ENCODE measurements at places on chromosomes 7 and 10.

GRCh38 chr7:601595-602340 is 82.1 kb upstream of the PDGFA start:
- no peak for DNase-seq

DNA sequence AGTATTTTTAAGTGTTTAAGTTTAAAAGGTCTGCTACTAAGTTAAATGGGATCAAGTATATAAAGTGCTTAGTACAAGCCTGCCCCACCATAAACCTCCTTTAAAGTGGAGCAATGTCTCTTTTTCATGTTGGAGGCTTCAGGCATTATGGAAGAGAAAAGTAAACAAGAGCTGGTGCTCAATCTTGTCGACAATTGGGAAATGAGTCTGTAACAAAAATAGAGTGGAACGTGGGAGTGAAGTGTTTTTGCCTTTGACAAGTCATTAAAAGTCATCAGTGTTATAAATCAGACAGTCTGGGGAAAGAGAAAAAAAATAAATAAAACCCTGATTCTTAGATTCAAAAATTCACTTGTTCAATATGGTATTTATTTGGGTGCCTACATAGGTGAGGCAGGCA is 44.7 kb downstream of the DNAJC12 start:
- no peak for DNase-seq

GRCh38 chr10:15295537-15296325 is 75.4 kb downstream of the FAM171A1 start:
- no peak for DNase-seq

DNA sequence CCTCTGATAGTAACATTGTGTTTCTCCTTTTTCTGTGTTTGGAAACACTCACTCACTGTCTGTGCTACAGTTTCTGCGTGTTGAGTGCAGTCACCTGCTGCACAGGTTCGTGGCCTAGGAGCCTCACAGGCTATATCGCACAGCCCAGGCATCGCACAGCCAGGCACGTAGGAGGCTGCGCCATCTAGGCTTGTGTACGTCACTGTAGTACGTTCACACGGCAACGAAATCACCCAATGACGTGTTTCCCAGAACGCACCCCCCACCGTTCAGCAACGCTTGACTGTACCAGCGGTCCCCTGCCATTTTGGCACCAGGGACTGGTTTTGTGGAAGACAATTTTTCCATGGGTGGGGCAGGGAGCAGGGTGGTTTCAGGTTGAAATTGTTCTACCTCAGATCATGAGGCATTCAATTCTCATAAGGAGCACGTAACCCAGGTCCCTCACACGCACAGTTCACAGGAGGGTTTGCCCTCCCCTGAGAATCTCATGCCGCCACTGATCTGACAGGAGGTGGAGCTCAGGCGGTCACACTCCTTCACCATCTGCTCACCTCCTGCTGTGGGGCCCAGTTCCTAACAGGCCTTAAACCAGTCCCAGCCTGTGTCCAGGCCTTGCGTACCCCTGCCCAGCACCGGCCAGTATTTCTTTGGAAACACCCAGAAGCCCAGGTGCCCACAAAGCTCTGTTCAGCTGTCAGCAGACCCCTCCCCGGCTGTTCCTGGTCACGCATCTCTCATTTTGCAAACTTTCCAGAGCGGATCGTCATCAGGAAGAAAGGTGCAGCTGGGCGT is 23.2 kb upstream of the PRKAR1B start:
- DNase-seq, result no peak

DNA sequence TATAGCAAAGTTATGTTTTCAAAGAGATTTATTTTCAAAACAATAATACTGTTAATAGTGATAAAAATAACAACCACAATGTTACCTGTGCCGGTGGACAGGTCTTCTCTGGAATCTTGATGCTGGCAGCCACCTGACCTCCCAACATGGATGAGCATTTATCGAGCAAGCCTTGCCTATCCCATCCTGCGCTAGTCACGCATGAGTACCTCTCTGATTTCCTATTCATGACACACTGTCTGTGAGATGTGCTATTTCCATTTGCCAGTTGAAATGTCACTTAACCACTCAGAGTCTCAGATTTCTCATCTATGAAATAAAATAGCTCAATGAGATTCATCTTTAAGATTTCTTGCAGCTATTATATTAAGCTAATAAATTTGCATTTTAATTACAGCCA is 341.2 kb upstream of the VWC2 start:
- no peak for DNase-seq

GRCh38 chr7:366161-366803 is 76.3 kb downstream of the FOXL3 start:
- no peak for DNase-seq

GRCh38 chr10:58531084-58531695 is 18.5 kb downstream of the BICC1 start:
- DNase-seq, result no peak

DNA sequence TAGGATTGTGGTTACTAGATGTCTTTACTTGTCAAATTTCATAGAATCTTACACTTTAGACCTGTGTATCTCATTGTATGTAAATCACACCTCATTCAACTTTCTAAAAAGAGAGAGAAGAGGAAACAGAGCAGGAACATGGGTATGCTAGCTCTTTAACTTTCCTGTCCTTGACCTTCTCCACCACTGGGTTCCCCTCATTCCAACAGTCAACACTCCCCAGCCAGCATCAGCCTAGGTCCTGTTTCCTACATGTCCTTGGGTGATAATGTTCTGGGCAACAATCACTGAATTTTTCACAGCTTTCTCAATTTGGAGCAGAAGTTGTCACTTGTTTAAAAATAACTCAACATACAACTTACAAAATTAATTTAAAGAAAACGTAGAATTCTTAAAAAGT is 9.2 kb upstream of the UNC5B start:
- no peak for DNase-seq

DNA sequence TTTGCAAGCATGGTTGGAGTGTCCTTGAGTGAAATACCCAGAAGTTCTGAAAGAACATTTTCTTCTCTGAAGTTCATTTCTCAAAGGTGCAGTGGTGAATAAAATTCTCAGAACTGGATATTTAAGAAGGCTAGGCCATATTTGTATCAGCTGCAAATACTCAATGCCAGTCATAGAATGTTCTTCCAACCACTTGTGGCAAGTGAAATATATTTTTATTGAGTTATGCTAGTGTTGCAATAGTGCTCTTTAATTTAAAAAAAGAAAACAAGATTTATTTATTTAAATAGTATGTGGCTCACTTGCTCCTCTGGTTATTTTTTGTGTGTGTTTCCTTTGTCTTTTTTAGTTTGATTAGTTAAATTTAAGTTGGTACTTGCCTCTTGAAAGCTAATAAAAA is 64.5 kb downstream of the PALS2 start:
- DNase-seq, result no peak

- DNase-seq, result no peak
Measured at GRCh38 chr10:77633376-77633775, 4.2 kb downstream of the KCNMA1 start.

DNA sequence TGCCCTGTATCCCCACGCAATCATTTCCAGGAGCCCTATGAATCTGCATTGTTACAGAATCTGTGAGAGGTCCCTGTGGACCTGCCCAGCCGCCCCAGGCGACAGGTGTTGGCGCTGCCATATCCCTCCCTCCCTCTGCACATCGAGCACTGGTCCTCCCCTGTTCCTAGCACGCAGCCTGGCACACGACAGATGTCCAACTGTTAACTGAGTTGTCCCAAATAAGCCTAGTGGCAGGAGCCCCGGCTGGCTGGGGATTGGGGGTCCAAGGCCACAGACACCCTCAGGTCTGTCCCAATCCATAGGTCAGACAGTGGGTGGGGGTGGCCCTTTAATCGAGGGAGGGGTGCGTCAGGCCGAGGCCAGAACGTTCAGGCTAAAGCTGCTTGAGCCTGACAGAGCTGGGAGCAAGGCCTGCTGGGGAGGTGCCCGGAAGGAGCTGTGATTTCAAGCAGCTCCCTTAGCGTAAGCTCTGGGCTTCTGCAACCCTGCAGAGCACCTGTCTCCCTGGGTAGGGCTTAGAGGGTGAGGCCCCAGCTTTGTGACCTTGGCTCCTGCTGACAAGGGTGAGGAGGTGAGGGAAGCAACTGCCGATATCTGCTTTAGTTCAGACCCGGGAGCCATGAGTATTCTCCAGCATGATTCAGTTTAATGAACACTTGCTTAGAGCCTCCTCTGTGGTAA is 40.1 kb downstream of the ADRA2A start:
- DNase-seq, result no peak

DNA sequence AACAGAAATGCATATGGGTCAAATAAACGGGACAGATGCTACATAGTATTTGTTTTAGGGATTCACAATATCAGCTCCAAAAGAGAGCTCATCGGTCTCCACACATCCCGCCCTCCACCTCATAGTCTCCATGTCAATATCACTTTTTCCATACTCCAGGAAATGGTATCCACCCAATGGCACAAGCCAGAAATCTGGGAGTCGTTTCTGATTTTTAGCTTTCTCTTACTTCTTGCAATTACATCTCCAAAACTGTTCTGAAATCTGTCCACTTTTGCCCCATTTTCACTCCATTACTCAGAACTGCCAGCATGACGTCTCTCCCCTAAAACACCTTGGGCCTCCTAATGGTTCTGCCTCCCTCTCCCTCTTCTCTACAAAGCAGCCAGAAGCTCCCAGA is 47.4 kb upstream of the EZH2 start:
- no peak for DNase-seq

DNA sequence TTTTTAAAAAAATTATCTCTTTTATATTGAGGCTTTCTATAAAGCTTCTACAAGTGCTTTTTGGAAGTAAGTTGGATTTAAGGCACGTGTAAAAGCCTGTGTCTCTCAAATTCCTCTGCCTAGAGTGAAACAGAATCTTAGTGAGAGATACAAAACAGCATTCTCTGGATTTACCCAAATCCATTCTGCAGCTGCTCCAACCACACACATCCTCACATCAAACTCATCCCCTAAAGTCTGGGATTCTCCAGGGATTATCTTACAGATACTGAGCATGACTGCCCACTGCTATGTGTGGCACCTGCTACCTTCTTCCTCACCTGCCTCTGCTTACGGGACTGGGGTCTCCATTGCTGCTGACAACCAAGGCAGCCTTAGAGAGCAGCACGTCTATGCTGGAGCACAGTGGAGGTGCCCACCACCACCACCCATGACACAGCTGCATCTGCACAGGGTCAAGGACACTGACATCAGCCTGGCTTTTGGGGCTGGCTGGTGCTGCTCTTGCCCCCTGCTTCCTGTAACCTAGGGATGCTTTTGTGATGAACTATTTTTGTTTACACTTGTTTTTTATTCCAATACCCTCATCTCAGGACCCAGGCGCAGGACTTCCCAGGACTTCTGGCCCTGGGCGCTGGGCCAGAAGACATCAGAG is 139.2 kb upstream of the NAMPT start:
- DNase-seq, result no peak

DNA sequence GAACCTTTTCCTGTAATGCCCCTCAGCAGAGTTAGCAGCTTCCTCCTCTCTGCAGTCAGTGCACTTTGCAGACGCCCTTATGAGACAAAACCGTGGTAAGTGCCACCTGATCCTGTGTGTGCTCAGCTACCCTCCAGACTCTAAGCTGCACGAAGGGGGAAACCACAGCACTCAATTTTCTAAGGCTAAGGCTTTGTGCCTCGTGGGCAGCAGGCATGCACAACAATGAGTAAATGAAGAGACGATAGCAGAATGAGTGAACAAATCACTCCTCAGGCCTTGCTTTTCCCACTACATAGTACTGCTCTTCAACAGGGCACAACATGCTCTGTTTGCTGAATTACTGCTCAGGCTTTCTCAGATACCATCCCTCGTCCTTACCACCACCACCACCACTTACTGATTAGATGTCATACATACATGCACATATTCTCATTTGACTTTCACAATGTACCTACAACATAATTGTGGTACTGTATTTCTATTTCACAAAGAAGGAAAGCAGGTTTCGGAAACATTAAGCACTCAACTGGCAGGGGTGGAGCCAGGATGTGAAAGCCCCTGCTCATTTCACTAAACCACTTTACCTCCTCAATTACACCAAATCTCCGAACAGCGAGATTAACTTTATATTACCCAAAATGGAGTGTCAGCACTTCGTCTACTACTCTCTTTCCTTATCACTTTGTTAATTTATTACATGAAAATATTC is 85.4 kb downstream of the ICA1 start:
- no peak for DNase-seq

GRCh38 chr10:124733571-124734245 is 10.5 kb downstream of the FAM53B start:
- no peak for DNase-seq

GRCh38 chr10:125994601-125995000 is 98.2 kb downstream of the FANK1 start:
- no peak for DNase-seq

DNA sequence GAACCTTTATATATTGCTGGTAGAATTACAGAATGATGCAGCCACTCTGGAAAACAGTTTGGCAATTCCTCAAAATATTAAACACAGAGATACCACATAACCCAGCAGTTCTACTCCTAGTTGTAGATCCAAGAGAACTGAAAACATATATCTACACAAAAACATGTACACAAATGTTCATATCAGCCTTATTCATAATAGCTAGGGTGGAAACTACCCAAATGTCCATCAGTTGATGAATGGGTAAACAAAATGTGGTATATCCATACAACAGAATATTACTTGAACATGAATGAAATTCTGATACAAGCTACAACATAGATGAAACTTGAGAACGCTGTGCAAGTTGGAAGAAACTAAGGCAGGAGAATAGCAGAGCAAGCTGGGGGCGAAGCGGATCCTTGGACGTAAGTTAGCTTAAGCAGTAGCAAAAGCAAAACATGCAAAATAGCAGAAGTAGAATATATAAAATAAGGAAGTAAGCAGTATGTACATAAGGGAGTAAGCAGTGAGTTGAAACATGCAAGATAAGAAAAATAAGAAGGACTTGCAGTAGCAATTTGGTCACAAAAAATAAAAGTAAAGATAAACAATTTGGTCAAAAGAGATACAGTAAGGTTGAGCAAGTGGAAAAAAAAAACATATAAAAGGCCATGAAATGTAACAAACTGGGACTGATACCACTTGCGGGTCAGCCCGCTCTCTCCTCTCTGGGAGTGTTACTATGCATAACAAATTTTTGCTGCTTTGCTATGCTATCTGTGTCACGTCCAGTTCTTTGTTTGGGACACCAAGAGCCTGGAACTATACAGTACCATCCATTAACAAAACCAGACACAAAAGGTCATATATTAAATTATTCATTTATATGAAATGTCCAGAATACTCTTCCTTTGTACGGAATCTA is 18.0 kb upstream of the HILPDA start:
- DNase-seq, result no peak

- no peak for DNase-seq
Measured at GRCh38 chr7:142813226-142813625, 41.6 kb upstream of the EPHB6 start.

Measured in AG09319 (cell line).